ENCODE measurements at places on chromosomes 11 and 22.

DNA sequence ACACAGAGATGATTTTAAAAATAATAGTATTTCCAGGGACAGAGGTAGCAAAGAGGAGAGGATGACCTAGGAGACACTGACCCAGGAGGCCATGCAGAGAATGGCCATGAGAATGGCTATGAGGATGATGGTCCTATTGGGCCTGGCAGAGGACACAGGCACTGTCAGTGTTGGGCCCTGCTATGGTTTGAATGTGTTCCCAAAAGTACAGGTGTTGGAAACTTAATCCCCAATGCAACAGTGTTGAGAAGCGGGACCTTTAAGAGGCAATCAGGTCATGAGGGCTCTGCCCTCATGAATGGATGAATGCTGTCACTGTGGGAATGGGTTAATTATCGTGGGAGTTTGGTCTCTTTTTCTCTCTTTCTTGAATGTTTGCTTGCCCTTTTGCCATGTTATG lies 61.6 kb downstream of the KCNC1 start:
- no peak for DNase-seq

DNA sequence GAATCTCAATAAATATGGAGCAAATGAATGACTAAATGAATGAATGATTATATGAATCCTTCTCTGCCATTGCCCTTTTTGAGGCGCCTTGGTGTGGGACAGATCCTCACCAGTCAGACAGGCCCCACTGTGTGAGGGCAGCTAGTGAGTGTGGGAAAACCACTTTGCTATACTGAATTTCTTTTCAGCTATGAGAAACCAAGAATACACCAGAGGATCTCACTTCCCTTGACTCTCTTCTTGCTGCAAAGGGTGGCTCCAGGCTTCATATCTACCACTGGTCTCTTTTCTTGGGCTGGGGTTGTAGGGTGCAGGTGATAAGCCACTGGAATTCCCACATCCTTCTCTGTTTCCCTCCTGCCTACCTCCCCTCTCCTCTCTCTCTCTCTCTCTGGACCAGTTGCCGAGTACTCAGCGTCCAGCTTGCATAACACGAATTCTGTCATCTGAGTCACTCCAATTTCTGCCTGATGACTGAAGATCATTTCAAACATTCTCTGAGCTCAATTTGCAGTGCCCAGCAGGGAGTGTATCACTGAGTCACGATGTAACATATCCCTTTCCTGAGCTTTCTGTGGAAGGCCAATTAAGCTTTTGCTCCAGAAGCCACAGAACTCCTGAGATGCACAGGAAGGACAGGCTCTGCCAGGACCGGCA lies 304.3 kb upstream of the NCAM1 start:
- no peak for DNase-seq

GRCh38 chr11:134756811-134757540 lies 344.9 kb upstream of the B3GAT1 start:
- no peak for DNase-seq

DNA sequence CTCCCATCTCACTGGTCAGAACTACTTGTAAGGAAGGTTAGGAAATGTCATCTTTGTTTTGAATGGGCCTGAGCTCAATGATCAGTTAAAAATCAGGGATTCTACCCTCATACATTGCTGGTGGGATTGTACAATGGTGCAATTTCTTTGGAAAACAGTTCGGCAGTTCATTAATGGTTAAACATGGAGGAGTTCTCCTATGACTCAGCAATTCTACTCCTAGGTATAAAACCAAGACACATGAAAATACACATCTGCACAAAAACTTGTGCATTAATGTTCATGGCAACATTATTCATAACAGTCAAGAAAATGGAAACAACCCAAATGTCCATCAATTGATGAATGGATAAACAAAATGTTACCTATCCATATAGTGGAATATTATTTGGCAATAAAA lies 4.9 kb upstream of the APOA5 start:
- DNase-seq = no peak

- no peak for DNase-seq
These were observed 17.1 kb downstream of the MARK2 start for GRCh38 chr11:63855975-63856374.

DNA sequence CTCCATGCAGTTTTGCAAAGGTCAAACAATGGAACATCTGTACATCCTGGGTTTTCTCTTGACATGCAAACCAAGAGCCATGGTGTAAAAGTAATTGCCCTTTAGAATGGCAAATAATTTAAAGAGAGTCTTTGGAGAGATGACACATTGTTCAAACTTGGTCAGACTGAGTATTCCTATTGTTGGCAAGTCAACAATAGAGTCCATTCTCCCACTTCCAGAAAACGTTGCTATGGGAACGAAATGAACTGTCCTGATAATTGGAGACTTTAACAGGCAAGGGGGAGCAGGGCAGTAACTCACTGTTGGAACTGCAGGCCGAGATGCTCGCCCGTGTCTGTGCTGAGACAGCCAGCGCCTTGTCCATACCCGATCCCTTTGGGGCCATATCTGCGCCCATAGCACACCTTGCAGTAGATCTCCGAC lies 13.9 kb downstream of the CSRP3 start:
- DNase-seq = no peak

- no peak for DNase-seq
These were observed 25.8 kb upstream of the TREH start for GRCh38 chr11:118705111-118705741.

DNA sequence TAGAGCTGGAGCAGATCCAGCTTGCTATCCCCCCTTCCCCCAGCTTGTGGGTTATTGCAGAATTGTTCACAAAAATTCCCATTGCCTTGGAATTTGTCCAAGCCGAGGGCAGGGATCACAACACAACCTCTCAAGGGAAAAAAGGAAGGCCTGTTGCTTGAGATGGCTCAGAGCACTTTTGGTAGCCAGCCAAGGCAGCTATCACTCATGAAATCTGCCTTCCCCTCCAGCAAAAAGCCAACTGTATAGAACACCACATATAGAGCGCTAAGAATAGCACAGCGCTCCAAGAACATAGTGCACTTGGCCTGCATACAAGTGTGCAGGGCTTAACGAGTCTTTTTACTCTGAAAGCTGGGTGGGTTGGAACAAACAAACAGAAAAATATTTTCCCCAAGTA lies 46.2 kb downstream of the FAM83F start:
- DNase-seq = peak; percentile 32

DNA sequence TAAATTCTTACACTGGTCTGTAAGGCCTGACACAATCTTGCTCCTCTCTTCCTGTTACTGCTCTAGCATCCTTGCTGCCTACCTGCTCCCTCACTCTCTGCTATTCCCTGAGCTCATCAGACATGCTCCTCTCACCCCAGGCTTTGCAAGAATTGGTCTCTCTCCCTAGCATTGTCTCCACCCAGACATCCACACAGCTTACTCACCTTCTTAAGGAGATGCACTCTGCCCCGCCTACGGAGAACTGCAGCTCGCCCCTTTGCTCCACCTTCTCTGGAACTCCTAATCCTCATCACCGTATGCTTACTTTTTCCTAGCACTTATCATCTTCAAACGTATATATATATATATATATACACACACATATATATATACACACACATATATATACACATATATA lies 23.3 kb upstream of the TMPRSS5 start:
- no peak for DNase-seq

- DNase-seq = no peak
These were observed 863.6 kb downstream of the FAM181B start for GRCh38 chr11:81870066-81870412.

DNA sequence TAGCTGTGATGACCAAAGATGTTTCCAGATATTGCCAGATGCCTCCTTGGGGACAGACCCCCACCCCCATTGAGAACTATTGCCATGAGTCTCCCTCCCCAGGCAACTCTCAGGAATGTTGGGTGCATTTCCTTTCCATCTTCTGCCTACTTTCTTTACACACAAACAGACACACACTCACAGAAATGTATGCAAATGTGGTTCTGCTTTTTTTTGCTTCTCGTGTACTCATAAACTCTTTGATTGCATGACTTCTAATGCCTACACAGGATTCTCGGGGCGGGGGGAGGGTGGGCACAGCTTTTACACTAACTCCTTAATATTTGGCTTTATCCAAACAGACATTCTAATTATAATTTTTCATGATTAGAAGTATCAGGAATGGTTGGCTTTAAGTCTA lies 53.3 kb upstream of the SUSD2 start:
- no peak for DNase-seq

- DNase-seq = no peak
These were observed 191.5 kb upstream of the BLID start for GRCh38 chr11:122307476-122308035.

GRCh38 chr11:5348551-5349194 lies 2.6 kb upstream of the OR51B6 start:
- no peak for DNase-seq

GRCh38 chr11:110059706-110060463 lies 33.3 kb upstream of the ZC3H12C start:
- peak; percentile 4 for DNase-seq

GRCh38 chr22:49705972-49706352 lies 121.7 kb downstream of the BRD1 start:
- no peak for DNase-seq

DNA sequence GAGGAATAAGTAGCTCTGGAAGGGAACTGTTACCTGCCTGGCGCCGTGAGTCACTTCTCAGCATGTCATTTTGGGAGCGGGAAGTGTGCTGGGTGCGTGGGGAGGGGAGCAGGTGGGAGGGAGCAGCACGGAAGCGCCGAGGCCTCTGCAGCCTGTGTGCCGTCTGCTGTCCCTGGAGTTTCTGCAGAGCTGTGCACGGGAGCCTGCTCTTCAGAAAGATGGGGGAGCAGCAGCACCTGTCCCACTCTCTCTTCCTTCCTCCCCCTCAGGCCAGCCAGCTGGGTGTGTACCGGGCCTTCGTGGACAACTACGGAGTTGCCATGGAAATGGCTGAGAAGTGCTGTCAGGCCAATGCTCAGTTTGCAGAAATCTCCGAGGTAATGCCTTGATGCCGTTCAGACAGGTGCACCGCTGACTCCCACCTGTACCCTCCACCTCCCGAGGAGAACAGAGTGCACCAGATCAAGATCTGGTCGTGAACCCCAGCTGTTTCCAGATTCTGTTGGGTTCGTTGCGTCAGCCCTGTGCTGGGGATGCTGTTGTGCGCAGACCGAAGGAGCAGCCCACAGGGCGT lies 87.9 kb downstream of the BCR start:
- DNase-seq = no peak

DNA sequence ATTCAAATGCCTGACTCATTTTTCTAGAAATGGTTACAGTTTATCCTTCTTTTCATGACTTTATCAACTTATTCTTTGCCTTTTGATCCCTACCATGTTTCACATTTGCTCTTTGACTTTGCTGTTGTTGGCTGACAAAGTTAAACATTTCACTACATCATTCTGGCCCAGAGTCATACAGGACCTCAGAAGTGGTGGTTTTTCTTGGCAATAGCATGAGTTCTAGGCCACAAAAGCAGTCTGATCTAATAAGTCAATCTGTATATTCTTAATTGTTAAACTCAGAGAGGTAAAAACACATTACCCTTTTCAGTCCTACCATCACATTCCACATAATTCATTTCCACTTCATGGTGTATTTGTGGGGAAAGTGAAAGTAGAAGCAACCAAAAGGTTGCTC lies 763.2 kb upstream of the TENM4 start:
- DNase-seq = no peak

GRCh38 chr11:266676-267439 lies 11.3 kb upstream of the NLRP6 start:
- DNase-seq = no peak

GRCh38 chr22:39292561-39293074 lies 26.8 kb downstream of the RPL3 start:
- DNase-seq = peak; percentile 97

- no peak for DNase-seq
These were observed 83.0 kb downstream of the ISX start for GRCh38 chr22:35148866-35149548.

- no peak for DNase-seq
These were observed 47.6 kb upstream of the OLFML1 start for GRCh38 chr11:7437696-7438095.

DNA sequence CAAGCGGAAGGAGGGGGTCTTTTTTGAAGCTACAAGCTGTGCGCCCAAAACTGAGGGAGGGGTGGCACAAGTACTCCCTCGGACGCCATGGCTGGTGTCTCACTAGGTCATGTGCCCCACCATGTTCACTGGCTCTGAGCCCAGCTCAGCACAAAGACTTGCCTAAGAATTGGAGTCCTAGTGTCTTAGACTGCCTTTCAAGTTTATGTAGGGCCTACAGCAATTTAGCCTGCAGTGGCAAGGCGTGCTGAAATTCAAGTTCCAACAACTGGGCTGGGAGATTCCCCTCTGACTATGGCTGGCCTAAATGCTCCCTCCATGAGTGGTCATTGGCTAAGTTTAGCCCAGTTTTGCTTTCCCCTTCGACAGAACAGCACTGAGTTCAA lies 27.3 kb downstream of the FCHSD2 start:
- no peak for DNase-seq

- DNase-seq = no peak
These were observed 3.7 kb upstream of the ELFN2 start for GRCh38 chr22:37430941-37431340.

DNA sequence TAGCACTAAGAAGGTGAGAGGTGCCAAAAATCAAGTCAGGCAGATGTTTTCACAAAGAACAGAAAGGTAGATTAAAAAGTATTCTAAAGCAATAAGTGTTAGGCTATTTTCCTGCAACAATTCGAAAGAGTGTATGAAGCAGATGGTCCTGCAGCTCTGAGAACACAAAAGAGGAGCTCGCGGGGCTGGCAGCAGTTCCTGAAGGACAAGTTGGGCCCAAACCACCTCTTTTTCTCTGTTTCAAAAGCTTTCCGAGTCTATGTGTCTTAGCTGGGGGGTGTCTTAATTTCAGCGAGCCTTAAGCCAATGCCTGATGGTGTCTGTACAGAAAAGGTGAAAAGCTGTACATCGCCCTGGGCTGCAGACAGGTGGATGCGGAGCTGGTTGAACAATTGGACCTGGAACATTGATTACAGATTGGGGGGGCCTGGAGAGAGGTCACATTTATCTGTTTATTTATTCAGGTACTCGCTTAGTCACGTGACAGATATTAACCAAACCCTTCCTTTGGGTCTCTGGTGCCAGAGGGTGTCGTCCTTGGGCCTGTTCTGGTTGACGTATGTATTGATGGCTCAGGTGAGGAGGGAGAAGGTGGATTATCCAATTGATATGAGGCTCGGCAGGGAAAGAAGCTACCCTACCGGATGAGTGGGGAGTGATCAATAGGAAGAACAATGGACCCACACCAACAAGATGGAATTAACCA lies 24.7 kb downstream of the GRIK4 start:
- DNase-seq = no peak

DNA sequence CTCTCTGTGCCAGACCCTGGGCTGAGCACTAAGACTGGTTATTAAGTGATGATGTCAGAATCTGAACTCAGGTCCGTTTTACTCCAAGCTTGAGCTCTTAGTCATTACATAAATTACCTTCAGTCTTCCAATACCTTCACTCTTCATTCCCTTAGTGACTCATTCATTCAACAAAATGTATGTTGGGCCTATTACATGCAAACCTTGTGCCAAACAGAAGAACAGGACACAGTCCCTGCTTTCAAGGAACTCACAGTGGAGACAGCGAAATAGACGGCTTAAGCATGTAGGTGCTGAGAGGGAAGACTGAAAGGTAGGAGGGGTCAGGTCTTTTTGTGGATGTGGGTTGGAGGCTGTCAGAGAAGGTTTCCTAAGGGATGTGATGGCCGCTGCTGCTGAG lies 3.3 kb downstream of the KCTD14 start:
- DNase-seq = no peak

- no peak for DNase-seq
These were observed 94.9 kb upstream of the CADM1 start for GRCh38 chr11:115599125-115599524.

Data from ACHN (cell line).